ENCODE measurements at places on chromosomes 5 and 9.
A peak's percentile ranks its signal among the peaks of the same experiment; 100 is the strongest.

DNA sequence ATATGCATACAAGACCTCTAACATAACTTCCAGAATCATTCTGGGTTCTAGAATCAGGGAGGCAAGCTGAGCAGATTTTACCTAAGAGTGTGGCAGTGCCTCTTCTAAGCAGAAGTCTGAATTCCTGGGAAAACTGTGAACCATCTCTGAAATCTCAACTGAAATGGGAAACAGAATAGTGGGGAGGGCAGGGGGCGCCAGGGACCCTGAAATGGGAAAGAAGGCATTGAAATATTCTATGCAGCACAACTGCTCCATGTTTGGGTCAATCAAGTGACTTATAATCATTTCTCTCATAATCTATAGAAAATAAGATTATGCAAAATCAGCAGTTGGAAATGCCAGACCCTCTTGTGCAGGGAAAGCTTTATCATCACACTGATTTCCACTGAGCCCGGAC, 156.1 kb downstream of the EBF1 start:
- DNase-seq, result no peak

DNA sequence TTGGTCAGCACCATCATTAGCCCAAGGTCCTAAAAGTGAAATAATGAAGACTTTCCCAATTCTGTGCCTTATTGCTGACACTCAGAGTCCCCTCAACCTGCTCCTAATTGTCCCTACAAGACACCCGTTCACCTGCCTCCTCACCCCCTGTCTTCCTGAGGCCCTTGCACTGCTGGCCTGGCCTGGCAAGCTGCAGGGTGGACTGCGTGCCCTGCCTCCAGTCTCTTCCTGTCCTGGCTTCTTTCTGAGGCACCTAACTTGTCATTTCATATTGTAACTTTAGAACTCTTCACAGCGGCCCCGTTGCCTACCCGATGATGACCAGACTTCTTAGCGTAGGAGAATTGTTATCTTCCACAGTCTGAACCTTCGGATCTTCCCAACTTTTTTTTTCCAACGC, 153.9 kb downstream of the SMARCA2 start:
- DNase-seq, result no peak

- peak; percentile 87 for DNase-seq
Observed at GRCh38 chr5:37717613-37718431, 122.0 kb downstream of the GDNF start.

DNA sequence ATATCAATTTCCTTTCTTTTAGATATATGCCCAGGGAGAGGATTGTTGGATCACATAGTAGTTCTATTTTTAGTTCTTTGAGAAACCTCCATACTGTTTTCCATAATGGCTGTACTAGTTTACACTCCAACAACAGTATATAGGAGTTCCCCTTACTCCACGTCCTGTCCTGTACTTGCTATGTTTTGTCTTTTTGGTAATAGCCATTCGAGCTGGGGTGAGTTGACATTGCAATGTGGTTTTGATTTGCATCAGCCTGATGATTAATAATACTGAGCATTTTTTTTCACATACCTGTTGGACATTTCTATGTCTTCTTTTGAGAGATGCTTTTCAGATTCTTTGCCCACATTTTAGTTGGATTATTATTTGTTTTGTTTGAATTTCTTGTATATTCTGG, 445.9 kb downstream of the NTRK2 start:
- peak; percentile 28 for DNase-seq

GRCh38 chr9:113652355-113653152, 189.0 kb downstream of the RGS3 start:
- no peak for DNase-seq

- DNase-seq, result no peak
Observed at GRCh38 chr5:20570486-20570885, 582.5 kb upstream of the CDH18 start.

- no peak for DNase-seq
Observed at GRCh38 chr9:121684381-121685145, 33.1 kb downstream of the DAB2IP start.

- no peak for DNase-seq
Observed at GRCh38 chr5:139701056-139701741, 53.0 kb downstream of the CXXC5 start.

Measured in fibroblast of skin of abdomen (primary cell).